ENCODE measurements at places on chromosomes 1 and 21.

GRCh38 chr1:171484760-171485374 lies 463 bp upstream of the PRRC2C start:
- DNase-seq, result no peak

DNA sequence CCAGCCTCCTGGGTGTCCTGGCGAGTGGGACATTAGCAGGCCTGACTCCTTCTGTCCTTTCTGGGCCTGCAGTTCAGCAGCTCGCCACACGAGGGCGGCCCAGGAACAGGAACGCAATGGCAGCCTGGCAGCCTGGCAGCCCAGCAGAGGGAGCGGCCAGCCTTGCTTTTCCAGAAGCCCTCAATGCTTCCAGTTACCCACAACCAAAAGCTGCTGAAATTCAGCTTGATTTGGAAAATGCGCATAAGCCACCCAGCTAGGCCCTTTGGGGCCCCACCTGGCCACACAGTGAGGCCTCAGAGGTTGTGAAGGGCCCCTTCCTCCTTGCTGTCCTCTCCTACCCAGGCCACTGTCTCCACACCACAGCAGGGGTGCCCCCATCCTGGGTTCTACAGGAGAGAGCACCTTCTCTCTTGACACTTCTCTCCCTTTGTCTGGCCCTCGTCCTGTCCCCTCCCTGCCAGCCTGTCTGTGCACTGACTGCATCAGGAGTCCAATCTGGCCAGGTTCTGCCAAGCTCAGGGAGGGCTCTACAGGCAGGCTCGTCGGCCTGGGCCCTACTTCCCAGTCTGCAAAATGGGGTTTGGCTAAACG lies 103.4 kb upstream of the VAMP3 start:
- DNase-seq, result no peak

DNA sequence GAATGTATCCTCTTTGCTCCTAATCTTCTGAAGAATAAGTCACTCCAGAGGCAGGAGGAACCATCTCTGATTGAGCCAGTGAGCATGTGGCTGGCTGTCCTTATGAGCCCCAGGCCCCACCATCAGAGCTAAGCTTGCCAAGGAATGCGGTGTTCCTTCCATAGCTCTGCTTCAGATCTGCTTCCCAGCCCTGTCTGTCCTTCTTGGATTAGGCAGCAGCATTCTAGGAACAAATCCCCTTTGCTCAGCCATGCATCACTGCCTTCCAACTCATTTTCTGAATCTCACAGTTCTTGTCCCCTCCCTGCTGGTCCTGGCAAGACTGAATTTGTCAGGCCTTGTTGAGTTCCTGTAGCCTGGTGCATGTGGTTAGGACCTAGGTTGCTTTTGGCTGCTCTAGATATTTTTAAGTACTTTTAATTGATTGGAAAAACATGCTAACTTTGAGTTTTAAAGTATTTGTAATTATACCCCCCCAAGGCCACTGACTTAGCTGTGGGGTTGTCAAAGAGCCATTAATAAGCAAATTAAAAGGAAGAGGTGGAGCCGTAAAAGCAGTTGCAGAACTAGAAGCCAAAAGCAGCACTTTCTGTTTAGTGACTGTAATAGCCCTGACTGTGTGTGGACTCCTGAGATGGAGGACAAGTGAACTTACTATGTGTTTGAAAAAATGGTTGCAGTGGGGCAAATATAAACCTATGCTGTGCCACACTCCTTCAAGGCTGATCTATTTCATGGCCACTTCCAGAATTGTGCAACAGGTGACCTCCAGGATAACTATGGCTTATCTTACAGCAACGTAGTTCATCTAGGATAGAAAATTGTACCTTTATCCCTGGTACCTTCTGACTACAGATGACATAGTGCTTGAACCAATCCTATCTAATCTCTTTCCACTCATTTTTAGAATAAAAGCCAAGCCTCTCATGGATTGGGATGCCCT lies 61.3 kb upstream of the BACH1 start:
- no peak for DNase-seq

DNA sequence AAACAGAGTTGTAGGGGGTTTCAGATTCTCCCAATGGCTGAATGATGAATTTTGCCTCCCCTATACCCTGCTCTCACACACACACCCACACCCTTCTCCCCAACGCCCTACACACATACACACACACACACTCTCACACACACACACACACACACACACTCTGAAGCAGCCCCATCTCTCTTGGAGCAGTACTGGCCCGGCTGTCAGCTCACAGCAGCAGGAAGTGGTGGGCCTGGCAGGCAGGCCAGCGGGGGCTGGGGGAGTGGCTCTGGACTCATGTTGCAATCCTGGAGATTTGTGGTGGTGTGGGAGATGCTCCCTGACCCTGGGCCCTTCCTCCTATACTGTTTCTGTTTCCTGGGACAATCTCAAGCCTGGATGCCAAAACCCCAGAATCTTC lies 2.2 kb downstream of the IKBKE start:
- DNase-seq, result no peak

DNA sequence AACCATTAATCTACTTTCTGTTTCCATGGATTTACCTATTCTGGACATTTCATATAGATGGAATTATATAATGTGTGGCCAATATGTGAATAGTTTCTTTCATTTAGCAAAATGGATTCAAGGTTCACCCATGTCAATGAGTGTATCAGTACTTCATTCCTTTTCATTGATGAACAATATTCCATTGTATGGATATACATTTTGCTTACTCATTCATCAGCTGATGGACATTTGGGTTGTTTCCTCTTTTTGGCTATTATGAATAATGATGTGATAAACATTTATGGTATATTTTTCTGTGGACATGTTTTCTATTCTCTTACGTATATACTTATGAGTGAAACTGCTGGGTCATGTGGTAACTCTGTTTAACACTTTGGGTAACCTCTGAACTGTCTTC lies 97.8 kb downstream of the SCMH1 start:
- no peak for DNase-seq

DNA sequence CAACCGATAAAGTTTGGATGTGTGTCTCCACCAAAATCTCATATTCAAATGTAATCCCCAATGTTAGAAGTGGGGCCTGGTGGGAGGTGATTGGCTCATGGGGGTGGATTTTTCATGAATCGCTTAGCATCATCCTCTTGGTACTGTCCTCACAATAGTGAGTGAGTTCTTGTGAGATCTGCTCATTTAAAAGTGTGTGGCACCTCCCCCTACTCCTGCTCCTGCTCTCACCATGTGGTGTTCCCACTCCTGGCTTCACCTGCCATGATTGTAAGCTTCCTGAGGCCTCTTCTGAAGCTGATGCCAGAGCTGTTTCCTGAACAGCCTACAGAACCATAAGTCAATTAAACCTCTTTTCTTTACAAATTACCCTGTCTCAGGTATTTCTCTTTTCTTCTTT lies 28.2 kb upstream of the PRDX6 start:
- no peak for DNase-seq

DNA sequence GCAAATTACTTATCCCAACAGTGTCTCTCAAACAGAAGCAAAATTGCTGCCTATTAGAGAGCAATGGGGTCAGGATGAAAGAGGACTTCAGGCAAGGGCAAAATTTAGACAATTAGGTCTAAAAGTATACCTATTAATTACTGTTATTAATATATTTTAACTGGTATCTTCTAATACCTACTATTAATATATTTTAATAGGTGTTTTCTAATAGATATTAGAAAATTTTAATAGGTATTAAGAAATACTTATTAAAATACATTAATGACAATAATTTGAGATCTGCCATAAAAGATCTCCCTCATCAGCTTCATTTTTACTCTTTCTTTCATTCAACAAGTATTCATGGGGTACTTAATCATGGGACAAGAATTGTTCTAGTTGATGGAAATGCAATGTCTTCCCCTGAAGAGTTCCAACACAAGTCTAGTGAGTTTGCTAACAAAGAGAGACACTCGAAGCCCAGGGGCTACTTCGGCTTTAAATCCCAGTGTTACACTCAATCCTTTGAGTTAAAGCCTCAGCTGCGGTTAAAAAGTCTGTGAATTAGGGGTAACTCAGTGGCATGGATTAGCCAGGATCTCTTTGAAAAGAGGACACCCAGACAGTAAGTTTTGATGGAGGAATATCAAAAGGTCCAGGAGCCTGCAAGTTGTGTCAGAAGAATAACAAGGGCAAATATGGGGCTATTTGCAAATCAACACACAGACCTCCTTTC lies 44.1 kb downstream of the STYXL2 start:
- DNase-seq, result no peak

GRCh38 chr1:150192012-150192411 lies 42.3 kb downstream of the PLEKHO1 start:
- no peak for DNase-seq

GRCh38 chr1:156961709-156962108 lies 41.3 kb downstream of the LRRC71 start:
- DNase-seq, result no peak
